ENCODE measurements at places on chromosomes 1 and 21.

DNA sequence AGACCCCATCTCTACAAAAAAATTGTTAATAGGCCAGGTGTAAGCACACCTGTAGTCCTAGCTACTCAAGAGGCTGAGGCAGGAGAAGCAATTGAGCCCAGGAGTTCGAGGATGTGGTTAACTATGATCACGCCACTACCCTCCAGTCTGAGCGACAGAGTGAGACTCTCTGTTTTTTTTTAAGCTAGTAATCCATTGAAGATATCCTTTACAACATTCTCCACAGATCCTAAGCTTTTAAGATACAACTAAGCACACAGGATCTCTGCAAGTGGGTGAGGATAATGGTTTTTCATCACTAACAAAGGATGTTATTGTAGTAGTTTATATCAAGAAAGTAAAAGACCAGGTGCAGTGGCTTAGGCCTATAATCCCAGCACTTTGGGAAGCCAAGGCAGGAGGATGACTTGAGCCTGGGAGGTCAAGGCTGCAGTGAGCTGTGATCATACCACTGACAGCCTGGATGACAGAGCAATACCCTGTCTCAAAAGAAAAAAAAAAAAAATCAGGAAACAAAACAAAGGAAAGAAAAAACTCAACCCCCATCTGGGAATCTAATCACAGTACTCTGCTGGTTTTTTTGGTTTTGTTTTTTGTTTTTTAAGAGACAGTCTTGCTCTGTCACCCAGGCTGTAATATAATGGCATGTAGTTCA, 166.1 kb downstream of the RERE start:
- no peak for DNase-seq

DNA sequence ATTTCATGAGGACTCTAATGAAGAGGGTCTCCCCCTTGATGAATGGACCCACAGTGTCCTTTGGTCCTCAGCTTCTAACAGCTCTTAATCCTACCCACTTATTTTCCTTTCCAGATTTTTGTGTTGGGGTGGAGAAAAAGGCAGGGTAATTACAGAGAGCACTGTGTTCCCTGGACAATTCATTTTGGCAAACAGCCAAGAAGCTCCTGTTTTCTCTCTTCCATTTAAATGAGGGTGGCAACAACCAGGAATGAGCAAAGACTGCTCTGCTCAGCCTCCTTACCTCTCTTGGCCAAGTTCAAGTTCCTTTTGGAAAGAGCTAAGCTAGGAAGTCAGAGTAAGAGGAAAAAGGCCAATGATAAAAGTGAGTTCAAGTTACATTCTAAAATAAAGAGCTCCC, 11.9 kb downstream of the XKR8 start:
- DNase-seq: no peak

GRCh38 chr21:41610042-41610839, 102.3 kb upstream of the TMPRSS2 start:
- DNase-seq: no peak

DNA sequence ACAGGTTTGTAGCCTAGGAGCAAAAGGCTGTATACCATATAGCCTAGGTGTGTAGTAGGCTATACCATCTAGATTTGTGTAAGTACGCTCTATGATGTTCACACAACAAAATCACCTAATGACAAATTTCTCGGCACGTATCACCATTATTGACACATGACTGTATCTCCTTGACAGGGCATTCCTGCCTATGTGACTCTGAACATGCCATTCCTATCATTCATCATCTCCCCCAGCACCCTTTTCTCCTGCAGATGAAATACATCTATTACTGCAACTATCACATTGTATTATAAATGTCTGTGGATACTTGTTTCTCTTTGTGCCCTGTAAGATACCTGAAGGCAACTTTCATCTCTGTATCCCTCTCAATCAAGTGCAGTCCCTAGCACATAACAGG, 29.9 kb downstream of the TP53BP2 start:
- no peak for DNase-seq

- DNase-seq: no peak
Measured at GRCh38 chr1:208068908-208069307, 158.0 kb upstream of the CD34 start.

DNA sequence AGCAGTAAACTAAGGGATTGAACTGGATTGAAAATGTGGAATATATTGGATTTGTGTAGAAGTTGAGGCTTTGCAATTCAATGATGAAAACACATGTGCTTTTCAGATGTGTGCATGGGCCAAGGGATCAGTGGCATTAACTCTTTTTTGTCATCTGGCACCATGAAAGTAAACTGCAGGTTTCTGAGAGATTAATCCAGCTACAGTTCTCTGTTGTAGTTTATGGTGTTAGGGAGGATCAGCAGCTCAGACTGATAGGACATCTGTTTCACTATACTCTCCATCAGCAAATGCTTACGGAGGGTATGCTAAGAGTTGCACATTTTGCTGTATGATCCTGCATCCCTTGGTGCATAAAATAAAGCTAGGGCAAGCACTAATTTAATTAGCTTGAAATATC, 82.6 kb downstream of the C1orf21 start:
- no peak for DNase-seq

GRCh38 chr1:121546830-121547591, 362.2 kb downstream of the SRGAP2C start:
- DNase-seq: no peak

- DNase-seq: no peak
Measured at GRCh38 chr21:32389337-32390015, 3.3 kb downstream of the URB1 start.

GRCh38 chr1:30420519-30421050, 302.8 kb downstream of the MATN1 start:
- no peak for DNase-seq

DNA sequence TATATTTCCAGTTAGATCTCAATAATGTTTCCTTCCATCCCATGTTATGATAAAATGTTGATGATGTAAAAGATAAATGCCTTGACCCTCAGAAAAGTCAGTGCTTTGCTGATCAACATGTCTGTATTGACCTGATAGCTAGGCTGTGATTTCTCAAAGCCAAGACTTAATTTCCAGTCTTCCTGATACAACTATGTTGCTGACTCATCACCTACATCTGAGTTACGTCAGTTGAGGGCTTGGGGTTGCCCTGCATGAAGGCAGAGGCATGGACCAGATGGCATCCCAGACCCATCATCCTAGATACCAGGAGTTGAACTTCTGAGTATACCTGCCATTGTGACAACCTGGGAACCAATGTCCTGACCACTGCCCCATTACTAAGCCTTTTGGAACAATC, 4.8 kb downstream of the LCE1D start:
- no peak for DNase-seq

DNA sequence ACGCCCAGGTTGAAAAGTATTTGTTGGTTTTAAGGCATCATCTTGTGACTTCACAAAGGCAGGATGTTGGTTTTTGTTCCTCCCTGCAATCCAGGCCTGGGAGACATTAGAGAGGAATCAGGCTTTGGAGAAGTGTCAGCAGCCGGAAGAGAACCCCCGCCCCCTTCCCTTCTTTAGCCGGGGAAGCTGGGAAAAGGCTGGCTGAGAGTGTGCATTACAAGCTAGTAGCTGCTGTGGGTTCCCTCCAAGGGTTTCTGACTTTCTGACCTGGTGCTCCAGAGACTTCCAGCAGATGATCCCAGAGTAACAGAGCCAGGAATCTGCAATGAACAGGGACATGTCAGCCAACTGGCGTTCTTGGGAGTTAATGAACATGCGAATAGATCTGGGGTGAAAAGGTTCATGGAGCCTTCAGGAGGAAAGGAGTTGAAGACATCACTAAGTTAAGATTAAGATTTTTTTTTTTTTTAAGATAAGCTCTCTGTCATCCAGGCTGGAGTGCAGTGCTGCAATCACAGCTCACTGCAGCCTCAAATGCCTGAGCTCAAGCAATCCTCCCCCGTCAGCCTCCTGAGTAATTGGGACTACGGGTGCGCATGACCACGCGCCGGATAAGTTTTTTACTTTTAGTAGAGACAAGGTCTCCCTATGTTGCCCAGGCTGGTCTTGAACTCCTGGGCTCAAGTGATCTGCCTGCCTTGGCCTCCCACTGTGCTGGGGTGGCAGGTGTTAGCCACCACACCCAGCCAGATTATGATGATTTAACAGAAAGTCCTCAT, 7.5 kb downstream of the DISP3 start:
- no peak for DNase-seq

DNA sequence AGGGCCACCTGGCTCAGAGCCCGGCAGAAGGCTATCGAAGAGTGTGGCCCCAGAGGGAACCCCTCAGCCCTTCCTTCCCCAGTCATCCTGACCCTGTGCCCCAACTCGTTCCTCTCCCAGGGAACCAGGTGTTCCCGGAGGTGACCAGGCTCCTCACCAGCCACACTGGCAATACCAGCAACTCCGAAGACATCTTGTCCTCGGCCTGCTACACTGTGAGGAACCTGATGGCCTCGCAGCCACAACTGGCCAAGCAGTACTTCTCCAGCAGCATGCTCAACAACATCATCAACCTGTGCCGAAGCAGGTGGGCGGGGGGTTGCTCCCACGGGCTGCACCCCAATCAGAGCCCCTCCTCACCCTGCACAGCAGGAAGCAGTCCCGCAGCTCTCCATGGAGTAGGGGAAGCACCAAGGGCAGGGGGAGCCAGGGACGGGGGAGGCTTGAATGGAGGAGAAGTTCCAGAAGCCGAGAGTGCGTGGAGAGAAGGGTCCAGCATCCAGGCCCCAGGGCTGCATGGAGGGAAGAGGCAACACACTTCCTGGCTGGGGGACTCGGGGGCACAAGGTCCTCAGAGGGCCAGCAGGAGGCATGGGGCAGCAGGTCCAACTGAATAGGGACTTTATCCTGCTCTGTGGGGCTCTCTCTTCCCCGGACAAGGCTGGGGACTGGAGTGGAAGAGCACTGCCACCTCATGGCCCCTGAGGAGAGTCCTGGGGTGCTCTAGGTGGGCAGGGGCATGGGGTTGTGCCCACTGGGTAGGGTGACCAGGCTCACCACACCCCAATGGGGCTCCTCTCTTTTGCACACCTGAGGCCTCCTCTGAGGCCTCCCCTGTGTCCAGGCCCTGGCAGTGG, 41.7 kb downstream of the PKP1 start:
- DNase-seq: no peak

GRCh38 chr1:158049853-158050252, 56.4 kb downstream of the KIRREL1 start:
- no peak for DNase-seq

- DNase-seq: no peak
Measured at GRCh38 chr1:218878369-218878768, 295.3 kb upstream of the LYPLAL1 start.

DNA sequence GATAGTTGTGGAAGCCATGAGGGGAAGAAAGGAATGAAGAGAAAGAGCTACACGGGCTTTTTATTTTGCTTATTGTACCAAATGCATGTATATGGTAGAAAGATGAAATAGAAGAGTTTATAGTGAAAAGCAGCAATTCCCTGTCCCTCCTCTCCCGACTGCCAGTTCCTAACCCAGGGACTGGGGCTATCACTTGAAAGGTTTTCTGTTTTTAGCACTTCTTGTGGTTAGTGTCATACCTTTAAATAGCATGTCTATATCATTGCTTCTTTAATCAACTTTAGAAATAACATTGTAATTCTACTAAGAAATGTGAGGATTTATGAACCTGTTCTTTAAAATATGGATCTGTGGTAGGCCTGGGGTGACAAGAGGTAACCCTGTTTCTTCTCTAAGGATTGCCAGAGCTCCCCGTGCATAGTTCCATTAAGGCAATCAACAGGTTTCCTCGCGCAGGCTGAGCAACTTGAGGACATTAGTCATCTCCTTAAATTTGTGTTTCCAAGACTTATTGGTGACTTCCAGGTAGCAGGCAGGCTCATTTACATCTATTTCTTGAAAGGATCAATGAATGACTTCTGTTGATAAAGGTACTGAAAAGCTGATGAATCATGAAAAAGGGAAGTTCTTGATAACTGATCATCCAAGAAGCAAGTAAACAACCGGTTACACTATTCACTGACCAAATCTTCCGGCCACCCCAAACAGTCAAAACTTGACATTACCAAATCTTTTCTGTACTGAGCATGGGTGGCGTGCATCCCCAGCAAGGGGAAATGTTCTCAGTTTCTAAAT, 37.8 kb upstream of the S1PR1 start:
- DNase-seq: no peak

GRCh38 chr1:153384958-153385580, 5.8 kb downstream of the S100A8 start:
- DNase-seq: no peak

- DNase-seq: no peak
Measured at GRCh38 chr1:101394041-101394440, 157.2 kb downstream of the S1PR1 start.

GRCh38 chr1:197356723-197357533, 88.9 kb downstream of the CRB1 start:
- DNase-seq: no peak

- no peak for DNase-seq
Measured at GRCh38 chr1:247338723-247339275, 7.1 kb upstream of the ZNF496 start.

DNA sequence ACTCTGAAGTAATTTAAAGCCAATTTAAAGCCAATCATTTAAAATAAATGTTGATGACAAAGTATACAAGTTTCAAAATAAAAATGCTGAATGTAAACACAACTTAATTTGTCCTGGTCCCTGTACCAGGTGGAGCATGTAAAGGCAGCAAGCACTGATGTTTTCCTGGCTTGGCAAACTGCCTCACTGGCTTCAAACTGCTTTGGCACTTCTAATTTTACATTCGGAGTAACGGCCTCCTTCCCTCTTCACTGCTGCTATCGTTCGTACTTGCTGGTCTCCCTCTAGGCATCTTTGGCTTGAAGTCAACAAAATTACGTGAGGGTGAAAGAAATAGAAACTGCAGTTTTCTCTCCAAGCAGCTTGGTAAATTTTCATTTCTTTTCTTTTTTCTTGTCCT, 287.9 kb downstream of the LTN1 start:
- no peak for DNase-seq

DNA sequence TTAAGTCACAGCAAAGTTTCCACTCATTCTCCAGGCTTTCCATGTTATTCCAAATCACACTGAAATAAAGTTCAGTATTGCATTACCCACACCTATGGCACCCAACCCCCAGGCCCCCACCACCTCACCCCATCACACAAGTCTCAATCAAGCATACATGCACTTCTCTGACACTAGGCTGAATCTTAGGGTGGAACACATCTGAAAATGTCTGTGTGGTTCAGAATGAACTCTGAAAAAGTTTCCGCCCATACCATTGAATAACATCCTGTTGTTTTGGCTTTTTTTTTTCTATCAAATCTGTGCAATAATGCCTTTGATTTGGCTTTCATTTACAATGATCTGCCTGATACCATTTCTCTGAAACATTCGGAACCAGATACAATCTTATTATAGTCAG, 25.8 kb upstream of the LRRC8C start:
- DNase-seq: peak; percentile 58

DNA sequence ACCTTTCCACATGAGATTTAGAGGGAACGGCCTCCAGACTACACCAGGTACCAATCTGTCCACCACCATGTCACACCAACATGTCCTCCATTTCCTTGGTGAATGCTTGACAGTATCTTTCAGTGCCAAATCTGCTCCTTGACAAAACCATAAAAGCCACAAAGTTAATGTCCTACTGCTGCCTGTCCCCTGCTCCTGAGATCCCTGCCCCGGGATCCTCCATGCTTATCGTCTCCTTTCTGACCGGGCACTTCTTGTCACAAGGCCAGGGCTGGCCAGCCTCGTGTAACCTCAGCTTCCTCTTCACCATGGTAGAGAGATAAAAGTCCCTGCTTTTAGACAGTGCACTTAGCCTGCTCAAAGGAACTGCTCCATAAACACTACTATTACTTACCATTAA, 136.2 kb downstream of the NAV1 start:
- no peak for DNase-seq

GRCh38 chr1:112579801-112580510, 39.0 kb downstream of the ST7L start:
- no peak for DNase-seq

- no peak for DNase-seq
Measured at GRCh38 chr21:20004367-20004766, 993.8 kb upstream of the NCAM2 start.
